ENCODE measurements at places on chromosomes 1 and 21.

- peak; percentile 44 for DNase-seq
Measured at GRCh38 chr1:112706505-112707220, at the start of gene RHOC. Gene RHOC (minus strand): TSS chr1:112707127. CDS start chr1:112703799, 3,328 bp downstream.

- DNase-seq, result no peak
Measured at GRCh38 chr1:5994713-5995621, 2.7 kb upstream of the NPHP4 start.

- DNase-seq, result no peak
Measured at GRCh38 chr1:186849271-186849671, 20.5 kb downstream of the PLA2G4A start.

- DNase-seq, result peak; percentile 44
Measured at GRCh38 chr21:42009018-42009830, 936 bp downstream of the ZBTB21 start.

DNA sequence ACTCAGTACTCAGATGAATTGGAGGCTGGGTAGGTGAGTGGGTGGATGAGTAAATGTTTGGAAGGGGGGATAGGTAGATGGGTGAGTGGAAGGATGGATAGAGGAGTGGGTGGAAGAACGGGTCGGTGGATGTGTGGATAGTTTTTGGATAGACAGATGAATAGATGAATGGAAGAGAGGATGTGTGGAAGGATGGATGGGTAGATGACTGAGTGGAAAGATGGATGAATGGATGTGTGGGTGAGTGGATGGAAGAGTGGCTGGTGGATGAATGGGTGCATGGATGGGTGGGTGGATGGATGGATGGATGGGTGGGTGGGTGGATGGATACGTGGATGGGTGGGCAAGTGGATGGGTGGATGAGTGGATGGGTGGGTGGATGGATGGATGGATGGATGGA, 3.7 kb downstream of the SLC45A1 start:
- no peak for DNase-seq

- DNase-seq, result no peak
Measured at GRCh38 chr1:174219606-174220370, 60.5 kb downstream of the RABGAP1L start.

DNA sequence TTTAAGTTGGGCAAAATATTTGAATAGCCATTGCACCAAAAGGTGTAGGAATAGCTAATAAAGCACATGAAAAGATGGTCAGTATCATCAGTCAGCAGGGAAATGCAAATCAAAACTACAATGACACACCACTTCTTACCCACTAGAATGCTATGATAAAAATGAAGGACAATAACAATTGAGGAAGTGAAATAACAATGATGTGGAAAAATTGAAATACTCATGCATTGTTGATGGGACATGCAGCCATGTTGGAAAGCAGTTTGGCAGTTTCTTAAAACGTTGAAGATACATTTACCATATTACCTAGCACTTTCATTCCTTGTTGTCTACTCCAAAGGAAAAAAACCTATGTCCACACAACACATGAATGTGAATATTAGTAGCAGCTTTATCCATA, 28.4 kb downstream of the HSD3B1 start:
- DNase-seq, result no peak
